ENCODE measurements at places on chromosomes 11 and 22.

DNA sequence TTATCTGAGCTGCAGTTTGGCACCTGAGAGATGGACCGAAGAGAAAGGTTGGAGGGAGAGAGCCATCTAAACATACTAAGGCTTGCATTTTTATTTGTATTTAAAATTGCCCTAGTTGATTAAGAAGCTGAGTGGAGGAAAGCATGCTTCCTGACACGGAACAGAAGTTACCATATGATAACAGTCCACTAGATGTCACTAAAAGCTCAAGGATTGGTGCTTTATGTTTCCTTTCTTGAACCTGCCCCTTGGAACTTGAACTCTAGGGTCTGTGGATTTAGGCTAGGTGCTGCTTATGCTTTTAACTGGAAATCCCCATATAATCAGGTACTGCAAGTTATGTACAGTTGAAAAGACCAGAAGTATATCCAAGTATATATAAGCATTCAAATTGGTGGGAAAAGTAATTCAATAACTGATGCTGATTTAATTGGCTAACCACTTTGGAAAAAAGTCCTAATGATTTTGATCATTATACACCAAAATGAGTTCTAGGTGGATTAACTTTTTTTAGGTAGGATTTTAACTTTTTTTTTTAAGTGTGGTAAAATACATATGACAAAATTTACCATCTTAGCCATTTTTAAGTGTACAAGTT, 9.5 kb downstream of the RBMXL2 start:
- peak; percentile 53 for DNase-seq

GRCh38 chr11:111871693-111872161, 346 bp upstream of the ALG9 start:
- peak; percentile 43 for DNase-seq

DNA sequence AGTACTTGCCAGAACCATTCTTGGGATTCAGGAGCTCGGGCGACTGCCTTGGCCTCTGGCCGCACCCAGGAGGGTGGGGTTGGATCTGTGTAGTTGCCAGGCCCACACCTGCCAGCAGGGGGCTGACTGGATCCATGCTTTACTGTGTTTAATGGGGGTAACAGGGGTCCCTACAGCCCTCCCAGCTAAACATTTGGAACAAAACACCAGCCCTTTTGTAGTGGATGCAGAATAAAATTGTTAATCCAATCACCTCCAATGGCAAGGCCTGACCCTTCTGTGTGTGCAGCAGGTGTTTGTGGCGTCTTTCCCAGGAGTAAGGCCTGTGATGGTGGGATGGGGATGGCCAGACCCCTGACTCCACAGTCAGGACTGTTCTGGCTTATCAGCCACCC, 22.5 kb downstream of the SUN2 start:
- peak; percentile 67 for DNase-seq

GRCh38 chr11:67315325-67315909, 12.1 kb downstream of the SSH3 start:
- DNase-seq, result no peak

GRCh38 chr11:30488304-30488998, 97.7 kb downstream of the MPPED2 start:
- DNase-seq, result peak; percentile 22

DNA sequence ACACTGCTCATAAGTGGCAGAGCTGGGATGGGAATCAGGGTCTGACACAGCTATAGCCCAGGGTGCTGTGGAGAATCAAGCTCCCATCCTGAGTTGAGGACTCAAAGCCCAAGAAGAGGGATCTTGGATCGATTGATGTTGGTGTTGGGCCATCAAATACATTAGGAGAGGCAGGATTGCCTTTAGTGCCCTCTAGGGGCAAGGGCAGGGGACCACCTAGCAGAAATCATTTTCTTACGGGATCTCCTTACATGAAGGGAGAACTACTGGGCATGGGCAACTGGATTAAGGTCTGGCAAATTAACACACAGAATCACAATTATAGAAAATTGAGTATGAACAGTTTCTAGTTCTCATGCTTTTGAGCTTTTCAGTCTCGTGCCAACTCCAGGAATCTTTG, 24.9 kb upstream of the EMSY start:
- DNase-seq, result peak; percentile 8

DNA sequence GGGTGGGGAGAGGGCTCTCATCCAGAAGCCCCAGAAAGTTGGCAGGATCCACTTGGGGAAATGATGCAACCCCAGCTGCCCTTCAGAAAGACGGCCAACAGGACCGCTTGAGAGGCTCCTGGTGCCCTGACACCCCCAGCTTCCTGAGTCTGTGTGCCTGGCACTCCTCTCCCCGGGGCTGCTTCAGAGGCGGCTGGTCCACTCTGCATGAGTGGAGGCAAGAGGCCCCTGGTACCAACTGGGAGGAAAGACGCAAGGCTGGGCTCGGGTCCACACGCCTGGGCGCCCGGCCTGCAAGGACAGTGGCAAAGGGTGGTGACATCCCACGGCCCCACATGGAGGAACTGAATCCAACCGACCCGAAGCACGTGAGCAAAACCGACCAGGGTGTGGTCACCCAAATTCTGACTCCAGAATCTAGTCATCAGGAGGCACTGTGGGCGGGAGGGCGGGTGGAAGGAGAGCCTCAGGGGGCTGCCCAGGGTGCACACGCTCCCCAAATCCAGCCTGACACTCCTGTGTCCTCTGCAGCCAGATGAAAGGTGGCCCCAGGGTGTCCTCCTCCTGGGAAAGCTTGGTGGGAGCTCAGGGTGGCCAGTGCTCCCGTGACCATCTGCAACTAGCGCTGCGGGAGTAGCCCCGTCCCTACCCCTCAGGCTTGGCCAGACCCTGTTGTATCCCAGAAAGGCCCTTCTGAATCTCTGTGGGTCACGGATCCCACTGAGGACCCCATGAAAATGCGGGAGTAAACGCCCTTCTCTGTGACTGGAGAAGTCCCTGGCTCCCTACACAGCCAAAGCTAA, 3.7 kb downstream of the RNH1 start:
- DNase-seq, result peak; percentile 74

DNA sequence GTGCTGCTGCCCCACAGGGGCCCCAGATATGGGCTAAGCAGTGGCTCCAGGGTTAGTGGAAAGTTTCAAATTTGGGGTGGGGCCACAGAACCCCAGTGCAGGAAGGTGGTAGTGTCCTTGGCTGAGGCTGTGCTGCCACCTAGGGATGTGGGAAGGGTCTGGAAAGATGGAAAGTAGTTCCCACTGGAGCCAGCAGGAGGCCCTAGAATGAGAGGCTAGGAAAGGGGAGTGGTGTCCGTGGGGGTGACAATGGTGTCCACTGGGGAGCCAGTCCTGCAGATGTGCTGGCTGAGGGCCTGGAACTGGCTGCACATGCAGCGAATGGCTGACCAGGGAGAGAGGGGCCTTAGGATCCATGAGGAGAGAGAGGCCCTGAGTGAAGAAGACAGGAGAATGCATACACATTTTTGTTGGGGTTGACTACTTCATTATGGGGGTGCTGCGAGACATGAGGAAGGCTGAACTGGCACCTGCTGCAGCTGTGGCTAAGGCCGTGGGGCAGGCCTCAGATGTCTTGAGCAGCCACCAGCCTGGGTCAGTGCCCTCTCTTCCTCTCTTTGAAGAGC, 21.1 kb downstream of the RFPL3 start:
- DNase-seq, result peak; percentile 20

DNA sequence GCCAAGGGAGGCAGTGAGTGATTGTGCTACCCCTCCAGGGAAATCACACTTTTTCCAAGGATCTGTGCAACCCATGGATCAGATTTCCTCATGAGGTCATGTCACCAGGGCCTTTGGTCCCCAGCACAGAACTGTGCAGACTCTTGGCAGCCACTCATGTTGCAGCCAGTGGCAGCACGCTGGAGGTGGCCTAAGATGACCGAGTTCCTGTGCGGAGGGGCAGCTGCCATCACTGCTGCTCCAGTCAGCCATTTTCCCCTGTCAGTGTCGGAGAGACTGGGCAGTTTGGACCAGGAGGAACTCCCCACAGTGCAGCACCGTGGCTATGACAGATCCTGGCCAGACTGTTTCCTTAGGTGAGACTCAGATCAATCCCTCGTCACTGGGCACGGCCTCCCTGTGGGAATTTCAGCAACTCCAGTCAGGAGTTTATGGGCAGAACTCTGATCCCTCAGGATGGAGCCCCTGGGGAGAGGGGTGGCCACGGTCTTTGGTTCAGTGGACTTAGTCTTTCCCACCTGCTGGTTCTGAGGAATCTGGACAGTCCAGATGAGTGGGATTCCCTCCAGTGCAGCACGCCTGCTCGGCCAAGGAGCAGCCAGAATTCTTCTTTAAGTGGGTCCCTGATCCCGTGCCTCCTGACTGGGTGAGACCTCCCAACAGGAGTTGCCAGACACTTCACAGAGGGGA, 194.6 kb upstream of the CARD18 start:
- no peak for DNase-seq

DNA sequence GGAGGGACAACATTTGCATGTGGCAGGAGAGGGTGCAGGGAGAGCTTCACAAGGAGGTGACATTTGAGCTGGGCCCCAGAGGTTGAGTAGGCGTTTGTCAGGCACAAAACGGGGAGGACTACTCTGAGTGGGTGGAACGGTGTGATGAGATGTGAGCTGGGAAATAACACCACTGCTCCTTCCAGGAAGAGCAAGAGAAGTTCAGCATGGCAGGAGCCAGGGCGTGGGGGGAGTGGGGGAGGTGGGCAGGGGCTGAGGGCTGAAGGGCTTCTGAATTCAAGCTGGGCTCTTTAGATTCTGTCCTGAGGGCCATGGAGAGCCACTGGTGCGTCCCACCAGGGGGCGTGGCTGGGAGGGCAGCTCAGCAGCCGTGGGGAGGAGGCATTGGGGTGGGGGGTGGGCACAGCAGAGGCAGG, 54.2 kb downstream of the OTOG start:
- peak; percentile 43 for DNase-seq

DNA sequence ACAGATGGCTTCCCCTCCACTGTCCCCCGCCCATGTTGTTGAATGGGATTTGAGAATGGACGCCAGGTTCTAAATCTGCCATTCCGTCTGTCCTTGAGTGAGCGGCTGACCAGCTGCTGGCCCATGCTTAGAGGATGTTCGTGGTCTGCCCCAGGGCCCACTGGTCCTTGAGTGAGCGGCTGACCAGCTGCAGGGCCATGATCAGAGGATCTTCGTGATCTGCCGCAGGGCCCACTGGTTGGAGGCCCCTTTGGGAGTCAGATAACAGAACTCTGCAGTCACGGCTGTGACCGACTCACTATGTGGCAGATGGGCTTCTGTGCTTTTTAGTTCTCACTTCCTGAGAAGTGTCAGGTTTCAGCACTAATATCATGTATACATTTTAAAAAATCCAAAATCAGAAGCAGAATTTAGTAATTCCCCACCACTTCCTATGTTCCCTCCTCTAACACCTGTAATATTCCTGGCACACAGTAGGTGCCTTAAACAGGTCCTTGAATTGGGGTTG, 54.1 kb downstream of the MICAL3 start:
- DNase-seq, result peak; percentile 86

DNA sequence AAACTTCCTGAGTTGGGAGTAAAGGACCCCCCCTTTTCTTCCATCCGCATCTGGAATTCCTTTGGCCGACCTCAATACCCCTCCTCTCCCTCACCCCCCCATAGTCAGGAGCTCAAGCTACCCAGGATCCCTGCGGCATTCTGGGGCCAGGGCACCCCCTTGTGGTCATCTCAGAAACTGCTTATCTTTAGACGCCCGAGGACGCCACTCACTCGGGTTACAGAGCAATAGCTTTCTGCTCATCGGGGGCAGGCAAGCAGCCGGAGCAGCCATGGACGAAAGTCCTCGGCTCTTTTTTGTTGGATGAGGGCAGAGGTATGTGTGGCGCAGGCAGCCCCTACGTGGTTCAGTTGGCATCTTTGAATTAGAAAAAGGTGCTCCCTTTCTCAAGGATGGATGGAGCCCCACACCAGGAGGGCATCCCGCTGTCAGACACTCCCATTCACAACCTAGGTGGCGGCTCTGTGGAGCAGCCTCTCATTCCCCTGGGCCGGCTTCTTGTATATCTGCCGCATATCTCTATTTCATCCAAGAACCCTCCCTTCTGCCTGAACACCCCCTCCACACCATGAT, 2.3 kb downstream of the C1QTNF5 start:
- DNase-seq, result peak; percentile 83

- peak; percentile 46 for DNase-seq
Observed at GRCh38 chr11:99920956-99921355, 766.1 kb upstream of the ARHGAP42 start.

DNA sequence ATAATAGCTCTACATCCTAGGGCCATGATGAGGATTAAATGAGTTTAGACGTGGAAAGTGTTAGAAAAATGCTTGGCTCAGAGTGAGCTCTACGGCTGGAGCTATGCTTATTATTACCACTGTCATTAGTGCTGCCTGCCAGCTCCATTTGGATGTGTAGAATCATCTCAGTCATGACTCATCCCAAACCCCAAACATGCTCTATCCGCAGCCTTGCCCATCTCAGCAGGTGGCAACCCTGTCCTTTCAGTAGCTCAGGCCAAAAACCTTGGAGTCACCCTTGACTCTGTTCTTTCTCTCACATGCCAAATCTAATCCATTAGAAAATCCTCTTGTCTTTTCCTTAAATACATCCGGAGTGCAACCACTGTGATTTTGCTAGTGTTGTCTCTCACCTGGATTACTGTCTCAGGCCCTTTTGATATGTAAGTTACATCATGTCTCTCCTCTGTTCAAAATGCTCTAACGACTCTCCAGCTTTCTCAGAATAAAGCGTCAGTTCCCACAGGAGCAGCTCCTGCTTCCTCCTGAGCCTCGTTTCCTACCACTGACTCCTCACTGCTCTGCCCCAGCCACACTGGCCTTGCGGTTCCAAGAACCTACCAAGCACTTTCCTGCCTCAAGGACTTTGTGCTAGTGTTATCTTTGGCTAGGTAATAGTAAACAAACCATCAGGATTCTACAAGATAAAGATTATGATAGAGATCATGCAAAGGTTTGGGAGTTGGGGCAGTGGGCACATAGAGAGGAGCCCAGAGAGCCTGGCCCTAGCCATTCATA, 10.5 kb upstream of the CHRM1 start:
- peak; percentile 89 for DNase-seq

- no peak for DNase-seq
Observed at GRCh38 chr11:2744166-2744565, 44.4 kb upstream of the KCNQ1OT1 start.

All from myocyte (in vitro differentiated cells).